ENCODE measurements at places on chromosomes 3 and 15. TPM values are rescaled to one million over a fixed set of nuclear protein-coding genes. Genes with fewer than 3 reads are reported as not detected.

MKRN2 gene
- 34.9 TPM for total RNA-seq

GABRG3 gene
- not detected for total RNA-seq

PLCB2 gene
- total RNA-seq: 0.50 TPM

DAPK2 gene
- total RNA-seq: 5.2 TPM

HTR3D gene
- not detected for total RNA-seq

SLC33A1 gene
- total RNA-seq: 28.4 TPM

SEMA3B gene
- 14.5 TPM for total RNA-seq

CFAP20DC gene
- total RNA-seq: 1.3 TPM

DNA sequence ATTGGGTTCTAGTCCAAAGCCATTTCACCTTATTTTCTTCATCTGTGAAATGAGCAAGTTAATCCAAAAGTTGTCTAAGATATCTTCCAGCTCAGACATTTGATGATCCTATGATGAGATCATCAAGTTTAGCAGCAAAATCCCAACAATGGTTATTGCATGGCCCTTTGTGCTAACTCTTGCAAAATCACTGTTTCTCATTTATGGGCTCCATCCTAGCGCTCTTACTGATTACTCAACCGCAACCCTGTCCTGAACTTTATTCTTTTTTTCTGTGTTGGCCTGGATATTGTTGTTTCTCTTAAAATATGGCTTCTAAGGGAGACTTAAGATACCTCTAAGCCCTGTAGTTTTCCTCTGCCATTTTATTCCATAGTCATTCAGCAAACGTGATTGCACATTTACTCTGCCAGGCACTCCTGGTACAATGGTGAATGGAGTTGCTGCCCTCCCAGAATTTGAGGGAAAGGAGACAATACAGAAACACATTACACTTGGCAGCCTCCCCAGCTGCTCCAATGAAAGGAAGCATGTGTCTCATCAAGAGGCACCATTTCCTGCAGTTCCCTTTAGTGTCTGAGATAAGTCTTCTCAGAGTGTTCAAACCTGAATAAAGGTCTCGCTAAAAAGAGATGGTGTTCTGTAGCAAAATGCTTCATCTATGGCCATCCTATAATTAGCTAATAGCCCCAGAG lies 4.4 kb downstream of the GXYLT2 start:
- DNase-seq: peak; percentile 79

- peak; percentile 4 for DNase-seq
Measured at GRCh38 chr3:98013411-98014267, 21.5 kb downstream of the GABRR3 start.

- peak; percentile 79 for DNase-seq
Measured at GRCh38 chr15:38758043-38758442, 193.4 kb upstream of the RASGRP1 start.

- no peak for DNase-seq
Measured at GRCh38 chr3:111278959-111279358, 207.3 kb downstream of the NECTIN3 start.

- DNase-seq: peak; percentile 57
Measured at GRCh38 chr15:32861761-32862160, 144.0 kb downstream of the GREM1 start.

DNA sequence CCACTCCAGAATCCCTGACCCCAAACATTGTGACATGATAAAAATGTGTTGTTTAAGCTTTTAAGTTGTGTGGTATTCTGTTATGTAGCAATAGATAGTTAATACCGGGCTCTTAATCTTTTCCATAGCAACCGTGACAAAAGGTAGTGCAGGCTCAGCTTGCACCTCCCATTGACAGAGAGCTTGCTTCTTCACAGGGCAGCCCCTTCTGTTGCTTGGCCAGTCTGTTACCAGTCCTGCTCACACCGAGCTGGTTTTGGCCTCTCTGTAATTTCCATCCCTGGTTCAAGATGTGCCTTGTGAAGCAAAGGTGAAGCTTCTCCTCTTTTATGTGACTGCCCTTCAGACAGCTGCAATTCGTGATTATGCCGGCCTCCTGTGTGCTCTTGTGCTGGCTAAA lies 86.9 kb downstream of the CRYGS start:
- DNase-seq: no peak

DNA sequence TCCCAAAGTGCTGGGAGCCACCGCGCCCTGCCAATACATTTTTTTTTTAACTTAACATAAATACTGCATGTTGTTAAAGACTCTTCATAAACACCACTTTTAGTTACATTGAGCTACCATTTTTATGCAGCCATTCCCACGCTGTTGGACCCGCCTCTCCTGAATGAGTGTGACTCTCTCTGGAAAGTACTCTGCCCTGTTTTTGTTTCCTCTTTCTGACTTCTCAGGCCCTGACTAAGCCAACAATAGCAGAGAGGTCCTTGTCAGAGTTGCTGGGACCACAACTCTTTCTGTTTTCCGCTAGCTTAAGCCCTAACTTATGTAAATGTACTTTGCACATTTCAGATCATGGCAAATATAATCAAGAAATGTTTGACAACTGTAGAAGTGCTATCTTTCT lies 35.2 kb downstream of the PARP15 start:
- no peak for DNase-seq

- DNase-seq: no peak
Measured at GRCh38 chr15:42695527-42696071, 41.3 kb downstream of the CDAN1 start.

GRCh38 chr3:108125550-108126071 lies 34.8 kb upstream of the CD47 start:
- DNase-seq: no peak

- DNase-seq: no peak
Measured at GRCh38 chr15:50496692-50497091, 49.8 kb downstream of the USP50 start.

DNA sequence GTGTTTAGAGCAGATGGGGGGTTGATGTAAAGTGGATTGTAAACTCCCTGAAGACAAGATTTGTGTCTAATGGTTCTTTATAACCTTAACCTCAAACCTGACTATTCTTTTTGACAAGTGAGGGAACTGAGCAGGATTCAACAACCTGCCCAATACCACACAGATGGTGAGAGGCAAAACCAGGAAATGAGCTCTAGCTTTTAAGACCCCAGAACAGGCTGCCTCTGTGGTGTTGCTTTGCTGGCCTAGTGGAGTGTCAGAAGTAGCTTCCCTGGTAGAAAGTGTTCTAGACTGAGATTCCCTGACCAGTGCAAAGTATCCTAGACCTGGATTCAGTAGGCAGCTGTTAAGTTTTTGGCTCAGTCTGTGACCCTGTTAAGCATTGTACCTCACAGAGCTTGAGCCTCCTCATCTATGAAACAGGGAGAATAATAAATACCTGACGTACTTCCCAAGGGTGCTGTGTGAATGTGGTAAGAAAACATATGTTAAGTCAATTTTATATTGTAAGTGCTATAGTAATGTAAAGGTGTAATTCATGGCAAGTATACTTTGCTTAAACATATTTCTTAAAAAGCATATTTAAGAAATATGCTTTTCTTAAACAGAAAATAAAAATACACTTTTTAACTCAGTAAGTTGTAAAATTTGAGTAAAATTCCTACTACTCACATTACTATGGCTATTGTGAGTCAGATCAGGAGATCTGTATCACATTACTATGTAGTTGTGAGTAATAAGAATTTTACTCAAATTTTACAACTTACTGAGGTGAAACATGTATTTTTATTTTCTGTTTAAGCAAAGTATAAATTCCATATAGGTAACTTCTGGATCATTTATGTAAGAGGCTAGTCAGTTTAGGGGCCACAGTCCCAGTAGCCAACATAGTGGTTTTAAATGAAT lies 8.8 kb downstream of the GPR87 start:
- peak; percentile 40 for DNase-seq

- DNase-seq: no peak
Measured at GRCh38 chr15:95295896-95296625, 1034.4 kb upstream of the NR2F2 start.

DNA sequence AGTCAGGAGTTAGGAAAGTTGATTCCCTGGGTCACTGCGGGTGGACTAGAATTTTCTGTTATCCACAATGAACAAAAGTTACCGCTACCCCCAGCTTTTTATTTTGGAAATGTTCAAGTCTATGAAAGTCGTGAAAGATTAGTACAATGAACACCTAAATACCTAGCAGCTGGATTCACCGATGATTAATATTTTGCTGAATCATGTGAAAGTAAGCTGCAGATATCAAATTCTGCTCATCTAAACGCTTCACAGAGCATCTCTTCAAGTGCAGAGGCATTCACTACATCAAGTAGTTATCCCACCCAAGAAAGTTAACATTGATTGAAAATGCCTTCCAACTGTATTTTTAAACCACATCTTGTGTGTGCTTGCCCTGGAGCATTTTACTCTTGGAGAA lies 729.0 kb upstream of the NR2F2 start:
- no peak for DNase-seq

GRCh38 chr3:8678751-8679150 lies 34.2 kb upstream of the SSUH2 start:
- no peak for DNase-seq

GRCh38 chr3:85604641-85605040 lies 645.9 kb downstream of the CADM2 start:
- DNase-seq: no peak

DNA sequence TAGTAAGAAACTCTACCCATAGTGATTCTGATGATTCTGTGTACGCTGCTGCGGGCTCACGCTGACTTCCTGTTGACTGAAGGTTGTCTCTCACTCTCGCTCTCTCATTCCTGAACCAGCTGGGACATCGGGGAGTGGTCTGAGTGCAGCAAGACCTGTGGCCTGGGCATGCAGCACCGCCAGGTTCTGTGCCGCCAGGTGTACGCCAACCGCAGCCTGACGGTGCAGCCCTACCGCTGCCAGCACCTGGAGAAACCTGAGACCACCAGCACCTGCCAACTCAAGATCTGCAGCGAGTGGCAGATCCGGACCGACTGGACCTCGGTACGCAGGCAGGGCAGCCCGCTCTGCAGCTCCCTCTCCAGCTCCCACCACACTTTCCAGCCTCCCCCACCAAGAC lies 63.6 kb upstream of the NR2E3 start:
- no peak for DNase-seq

Data from HFFc6 (cell line).